ENCODE measurements at places on chromosomes 2 and 18. TPM values are rescaled to one million over a fixed set of nuclear protein-coding genes. Genes with fewer than 3 reads are reported as not detected.
A peak's percentile ranks its signal among the peaks of the same experiment; 100 is the strongest.

GRCh38 chr2:74507926-74508520, 528 bp upstream of the PCGF1 start:
- no peak for DNase-seq

GRCh38 chr18:75898651-75899050, 471.1 kb upstream of the SMIM21 start:
- DNase-seq, result no peak

- no peak for DNase-seq
Measured at GRCh38 chr18:72768681-72769229, 99.0 kb downstream of the NETO1 start.

GRCh38 chr18:48997985-48998831, 47.4 kb upstream of the SMAD7 start:
- peak; percentile 97 for DNase-seq

- DNase-seq, result peak; percentile 63
Measured at GRCh38 chr2:240257940-240258580, 117.6 kb upstream of the OTOS start.

DNA sequence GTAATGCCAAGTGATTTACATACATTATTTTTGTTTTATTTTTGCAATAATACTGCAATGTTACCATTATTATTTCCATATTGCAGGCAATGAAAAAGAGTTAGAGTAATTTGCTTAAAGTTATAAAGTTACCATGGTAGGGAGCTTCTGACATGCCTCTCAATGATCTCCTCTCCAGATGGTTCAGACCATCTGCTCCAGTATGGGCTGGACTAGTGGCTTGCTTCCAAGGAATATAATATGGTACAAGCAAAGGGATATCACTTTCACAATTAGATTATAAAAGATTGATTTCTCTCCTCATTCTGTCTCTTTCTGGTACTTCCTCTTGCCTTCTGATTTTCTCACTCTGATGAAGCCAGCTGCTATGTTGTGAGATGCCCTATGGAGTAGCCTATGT, 245.4 kb downstream of the INSIG2 start:
- DNase-seq, result no peak

DNA sequence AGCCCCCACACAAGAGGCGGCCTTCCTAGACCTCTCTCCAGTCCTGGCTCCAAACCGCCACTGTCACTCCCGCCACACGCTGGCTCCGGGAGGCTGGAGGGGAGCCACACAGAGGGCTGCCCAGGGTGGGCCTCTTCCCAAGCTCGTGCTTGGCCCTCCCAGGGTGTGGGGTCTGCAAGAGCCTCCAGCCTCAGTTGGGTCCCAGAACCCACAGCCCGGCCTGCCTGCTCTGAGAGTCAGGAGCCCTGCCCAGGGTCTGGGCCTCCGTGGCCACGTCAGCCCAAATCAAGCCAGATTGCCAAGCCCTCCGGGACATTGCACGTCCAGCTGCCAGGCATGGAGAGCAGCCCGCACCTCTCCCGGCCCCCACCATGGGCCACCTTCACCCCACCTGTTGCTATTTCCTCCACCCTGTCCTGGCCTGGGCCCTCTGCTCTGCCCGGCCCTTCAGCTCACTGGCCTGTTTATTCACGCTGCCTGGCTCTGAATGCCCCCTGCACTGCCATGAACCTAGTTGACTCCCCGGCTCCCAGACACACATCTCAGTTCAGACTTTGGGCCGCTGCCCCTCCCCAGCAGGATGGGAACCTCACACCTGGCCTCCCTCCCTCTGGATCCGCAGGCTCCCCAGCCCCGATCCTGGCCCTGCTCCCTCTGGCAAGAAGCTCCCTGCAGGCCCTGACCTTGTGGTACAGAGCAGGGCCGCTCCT, 61.0 kb downstream of the BIN1 start:
- no peak for DNase-seq

- DNase-seq, result no peak
Measured at GRCh38 chr2:31383471-31384153, 30.9 kb downstream of the XDH start.

DNA sequence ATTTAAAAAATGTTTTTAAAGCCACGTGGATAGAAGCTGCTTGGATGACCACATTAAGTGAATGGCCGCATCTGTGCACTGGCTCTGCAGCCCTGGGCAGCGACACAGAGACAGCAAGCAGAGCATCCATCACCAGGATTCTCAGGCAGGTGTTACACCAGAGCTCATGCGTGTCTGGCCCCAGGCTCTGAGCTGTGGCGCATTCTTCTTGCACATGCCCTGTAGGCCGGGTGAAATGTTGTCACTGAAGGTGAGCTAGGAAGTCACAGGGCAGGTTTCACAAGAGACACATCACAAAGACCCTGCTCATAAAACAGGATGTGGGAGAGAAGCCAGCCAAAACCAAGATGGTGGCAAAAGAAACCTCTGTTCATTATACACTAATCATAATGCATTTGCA, 8.4 kb upstream of the PXDN start:
- peak; percentile 31 for DNase-seq

GRCh38 chr2:177799531-177799930, 273.0 kb downstream of the PDE11A start:
- DNase-seq, result no peak

DNA sequence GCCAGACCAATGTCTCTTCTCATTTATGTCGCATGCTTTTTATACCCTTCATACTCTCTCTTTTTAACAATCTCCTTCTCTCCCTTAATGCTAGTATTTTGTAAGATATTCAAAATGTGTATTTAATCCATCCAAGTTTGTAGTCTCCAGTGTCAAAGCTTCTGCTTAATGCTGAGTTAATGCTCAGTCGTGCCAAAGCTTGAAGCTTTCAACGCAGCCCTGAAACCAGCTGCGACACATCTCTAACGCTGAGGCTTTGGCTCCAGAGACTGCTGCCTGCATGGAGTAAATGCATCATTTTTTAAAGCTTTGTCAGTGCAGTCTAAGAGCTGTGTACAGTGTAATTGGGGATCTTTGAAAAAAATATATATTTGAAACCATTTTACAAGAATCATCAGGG, 2108.8 kb upstream of the PIK3C3 start:
- no peak for DNase-seq

The STK11IP gene
- total RNA-seq, result 138 TPM

The AFF3 gene
- total RNA-seq, result 7.1 TPM

The COBLL1 gene
- 13.3 TPM for total RNA-seq

The APCDD1 gene
- 77.0 TPM for total RNA-seq

The SCN2A gene
- 0.53 TPM for total RNA-seq

The CPS1 gene
- 9.4 TPM for total RNA-seq

The SPC25 gene
- not detected for total RNA-seq

The OST4 gene
- 158 TPM for total RNA-seq

The ONECUT2 gene
- total RNA-seq, result 0.11 TPM

The ERBB4 gene
- total RNA-seq, result 1.7 TPM

Measured in ascending aorta (tissue), 2 donors.